T follicular helper cell (primary cell): ENCODE measurements at places on chromosomes 5 and 9.

- no peak for DNase-seq
Measured at GRCh38 chr9:9998491-9999287, 614.1 kb downstream of the PTPRD start.

GRCh38 chr9:123401879-123402513 is 46.0 kb downstream of the CRB2 start:
- no peak for DNase-seq

GRCh38 chr5:179731791-179732411 is 721 bp upstream of the MAML1 start:
- no peak for DNase-seq

DNA sequence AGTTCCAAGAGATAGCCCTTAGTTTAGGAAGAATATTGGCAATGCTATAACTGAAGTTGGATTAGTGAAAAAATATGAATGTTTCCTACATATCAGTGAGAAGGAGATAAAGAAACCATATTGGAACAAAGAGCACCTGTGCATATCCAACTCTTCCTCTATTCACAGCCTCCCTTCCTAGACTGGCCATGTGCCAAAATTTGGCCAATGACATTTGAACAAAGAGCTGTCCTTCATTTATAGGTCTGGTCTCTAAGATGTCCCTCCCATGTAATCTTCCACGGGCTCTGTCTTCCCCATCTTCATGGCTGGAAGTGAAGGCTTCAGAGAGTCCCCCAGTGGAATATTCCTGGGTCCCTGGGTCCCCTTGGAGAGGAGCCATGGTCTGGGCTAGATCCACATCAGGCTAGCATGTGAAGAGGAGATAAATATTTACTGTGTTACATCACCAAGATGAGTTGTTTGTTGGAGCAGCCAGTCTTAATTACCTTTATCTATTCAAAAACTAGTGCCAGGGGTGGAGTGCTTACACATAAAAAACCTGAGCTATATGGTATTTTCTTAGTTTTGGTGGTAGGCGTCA is 190.0 kb upstream of the S1PR3 start:
- no peak for DNase-seq

DNA sequence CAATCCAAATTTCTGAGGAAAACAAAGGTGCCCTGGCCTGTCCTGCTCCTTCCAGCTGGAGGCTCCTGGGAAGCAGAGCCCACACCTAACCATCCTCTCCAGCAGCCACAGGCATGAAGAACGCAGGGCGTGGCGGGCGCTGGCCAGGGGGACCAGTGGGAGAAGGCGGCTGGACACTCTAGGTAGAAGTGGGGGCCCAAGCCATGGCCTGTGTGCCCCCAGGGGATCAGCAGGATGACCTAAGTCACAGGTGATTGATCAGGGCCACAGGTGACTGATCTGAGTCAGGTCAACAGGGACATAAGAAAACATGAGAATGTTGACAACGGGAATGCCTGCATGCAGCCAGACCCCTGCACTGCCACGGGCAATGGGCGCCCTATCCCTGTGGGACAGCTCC is 3.4 kb downstream of the QSOX2 start:
- no peak for DNase-seq

DNA sequence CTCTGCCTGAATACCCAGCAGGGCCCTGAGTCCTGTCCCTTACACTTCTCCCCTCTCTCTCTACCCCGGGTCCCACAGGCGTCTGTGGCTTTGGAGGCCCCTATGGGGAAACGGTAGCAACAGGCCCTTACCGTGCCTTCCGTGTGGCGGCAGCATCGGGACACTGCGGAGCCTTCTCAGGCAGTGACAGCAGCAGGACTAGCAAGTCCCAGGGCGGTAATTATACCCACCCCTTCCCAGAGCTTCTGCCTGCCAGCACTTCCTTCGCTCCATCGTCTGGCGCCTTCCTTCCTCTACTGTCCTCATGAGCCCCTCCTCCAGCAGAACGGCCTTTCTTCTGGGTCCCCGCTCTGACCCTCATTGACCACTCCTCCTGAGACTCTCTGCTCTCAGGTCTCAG is 17.9 kb upstream of the PHF2 start:
- DNase-seq: no peak
